ENCODE measurements at places on chromosomes 13 and 19.

- DNase-seq: peak; percentile 13
These were observed 5.2 kb upstream of the MLNR start for GRCh38 chr13:49214917-49215376.

- no peak for DNase-seq
These were observed 141.0 kb downstream of the DCLK1 start for GRCh38 chr13:35990196-35990595.

GRCh38 chr13:109088624-109088917 is 459.2 kb downstream of the MYO16 start:
- no peak for DNase-seq

- DNase-seq: no peak
These were observed at the start of gene MTUS2 for GRCh38 chr13:28820099-28821051. Gene MTUS2 (plus strand): TSS chr13:28820339.

DNA sequence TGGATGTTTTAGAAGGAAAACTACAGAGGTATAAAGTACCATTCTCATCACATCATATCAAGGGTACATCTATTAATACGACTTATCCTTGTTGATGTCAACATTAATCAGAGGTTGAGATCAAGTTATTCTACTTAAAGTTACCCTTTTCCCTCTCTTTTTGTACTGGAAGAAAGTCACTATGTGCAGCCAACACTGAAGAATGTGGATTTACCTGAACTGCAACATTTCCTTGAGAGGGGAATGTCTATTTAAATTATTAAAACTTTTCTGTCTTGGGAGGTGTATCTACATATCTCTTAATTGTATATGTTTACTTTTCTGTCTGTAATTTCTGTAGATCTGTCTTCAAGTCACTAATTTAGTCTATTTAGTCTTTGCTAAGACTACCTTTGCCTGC is 2.5 kb upstream of the FBXL3 start:
- no peak for DNase-seq

GRCh38 chr19:42255766-42256745 is 1.1 kb upstream of the ERF start:
- DNase-seq: no peak

- peak; percentile 41 for DNase-seq
These were observed 113.0 kb downstream of the TEX26 start for GRCh38 chr13:31045286-31046081.

- no peak for DNase-seq
These were observed 18.1 kb downstream of the DDX39A start for GRCh38 chr19:14400951-14401431.

GRCh38 chr13:97951376-97951775 is 2.1 kb upstream of the IPO5 start:
- no peak for DNase-seq

DNA sequence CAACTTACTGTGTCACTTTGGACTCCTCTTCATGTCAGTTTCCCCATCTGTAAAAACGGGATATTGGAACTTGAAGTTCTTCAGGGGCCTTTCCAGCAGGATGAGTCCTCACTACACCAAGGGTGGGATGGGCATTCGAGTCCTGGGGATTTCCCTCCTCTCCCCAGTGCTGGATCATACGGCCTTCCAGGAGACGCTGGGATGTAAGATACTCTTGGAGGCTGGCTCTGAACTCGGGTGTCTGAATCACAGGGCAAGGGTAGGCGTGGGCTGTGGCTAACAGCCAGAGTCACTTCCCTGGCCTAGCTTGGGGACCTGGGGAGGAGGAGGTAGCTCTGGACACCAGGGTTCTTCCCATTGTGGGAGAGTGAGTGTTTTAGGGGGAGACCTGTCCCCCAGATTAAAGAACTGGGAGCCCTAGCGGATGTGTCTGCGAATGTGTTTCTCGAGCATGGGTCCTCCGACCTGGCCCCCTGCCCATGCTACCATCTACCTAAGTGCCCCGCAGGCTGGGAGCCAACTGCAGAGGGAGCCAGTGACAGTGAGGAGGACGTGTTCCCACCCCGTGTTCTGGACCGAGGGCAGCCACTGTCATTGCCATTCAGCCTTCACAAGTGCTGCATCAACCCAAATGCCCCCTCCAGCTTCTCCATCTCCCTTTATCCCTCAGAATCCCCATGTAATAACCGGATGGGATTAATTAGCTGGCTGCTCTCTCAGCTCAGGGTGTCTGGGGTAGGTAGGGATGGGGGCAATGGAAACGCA is 2.4 kb upstream of the CYTH2 start:
- no peak for DNase-seq

DNA sequence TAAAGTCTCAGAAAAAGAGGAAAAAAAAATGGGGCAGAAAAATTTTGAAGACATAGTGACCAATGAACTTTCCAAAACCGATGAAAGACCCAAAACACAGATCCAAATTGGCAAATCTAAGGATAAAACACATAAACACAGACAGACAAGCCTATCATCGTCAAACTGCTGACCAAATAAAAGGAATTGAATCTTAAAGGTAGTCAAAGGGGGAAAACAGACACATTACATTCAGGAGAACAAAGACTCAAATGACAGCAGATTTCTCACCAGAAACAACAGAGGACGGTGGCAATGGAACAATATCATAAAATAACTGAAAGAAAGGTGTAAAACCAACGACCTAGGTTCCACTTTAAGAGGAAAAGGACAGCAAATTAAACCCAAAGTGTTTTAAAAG is 10.2 kb downstream of the RBM26 start:
- DNase-seq: no peak

- no peak for DNase-seq
These were observed 2.9 kb downstream of the TGFB1 start for GRCh38 chr19:41350735-41351338.

Data from T-helper 9 cell (primary cell).